Vagina (tissue), 2 donors: ENCODE measurements at places on chromosomes 3 and 15. TPM values are rescaled to one million over a fixed set of nuclear protein-coding genes. Genes with fewer than 3 reads are reported as not detected.
A peak's percentile ranks its signal among the peaks of the same experiment; 100 is the strongest.

DNA sequence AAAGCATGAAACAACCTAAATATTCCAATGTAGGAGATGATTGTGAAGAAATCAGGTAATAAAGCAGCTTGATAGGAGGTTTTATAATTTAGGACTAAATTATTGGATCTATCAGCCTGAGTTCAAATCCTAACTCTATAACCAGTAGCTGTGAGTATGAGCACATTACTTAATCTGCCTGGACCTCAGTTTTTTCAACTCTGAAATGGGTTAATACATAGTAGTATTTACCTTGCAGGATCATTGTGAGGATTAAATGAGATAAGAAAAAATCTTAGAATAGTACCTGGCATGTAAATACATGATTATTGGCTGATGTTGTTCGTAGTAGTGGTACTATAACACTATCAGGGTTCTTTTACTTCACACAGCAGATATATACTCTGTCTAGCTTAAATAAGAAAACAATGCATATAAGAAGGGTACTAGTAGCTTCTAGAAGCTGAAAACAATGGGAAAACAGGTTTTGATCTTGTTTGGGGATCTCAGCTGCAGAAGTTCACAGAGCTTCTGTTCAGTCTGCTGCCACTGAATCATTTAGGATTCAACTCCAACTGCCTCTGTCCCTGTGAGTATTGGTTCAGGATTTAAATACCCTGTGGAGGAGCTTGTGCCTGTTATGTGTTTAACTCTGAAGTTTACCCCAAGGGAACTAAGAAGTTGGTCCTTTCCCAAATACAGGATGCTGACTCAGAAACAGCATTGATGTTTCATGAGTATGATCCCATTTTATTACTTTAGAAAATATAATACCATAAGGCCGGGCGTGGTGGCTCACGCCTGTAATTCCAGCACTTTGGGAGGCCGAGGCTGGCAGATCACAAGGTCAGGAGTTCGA lies 34.2 kb downstream of the KAT2B start:
- H3K27ac ChIP-seq, result peak overlapping the region; percentile 5
- H3K4me3 ChIP-seq, result no peak overlapping the region
- no peaks in the 10 kb centered on the region for H3K27me3 ChIP-seq
- peaks cover 24% of the 10 kb centered on the region for H3K4me1 ChIP-seq

GRCh38 chr3:107942951-107943749 lies 147.7 kb downstream of the CD47 start:
- no peak overlapping the region for H3K4me3 ChIP-seq
- H3K27ac ChIP-seq, result no peak overlapping the region
- H3K4me1 ChIP-seq, result peaks cover 19% of the 10 kb centered on the region
- no peaks in the 10 kb centered on the region for H3K27me3 ChIP-seq
- no peaks in the 10 kb centered on the region for H3K36me3 ChIP-seq

GRCh38 chr3:195171093-195171873 lies 99.7 kb downstream of the XXYLT1 start:
- H3K36me3 ChIP-seq, result no peaks in the 10 kb centered on the region
- H3K4me1 ChIP-seq, result peaks cover 12% of the 10 kb centered on the region
- H3K4me3 ChIP-seq, result no peak overlapping the region
- no peak overlapping the region for H3K27ac ChIP-seq
- no peak for DNase-seq
- H3K27me3 ChIP-seq, result no peaks in the 10 kb centered on the region

The FGF7 gene
- 137 TPM for total RNA-seq

The ZBBX gene
- total RNA-seq, result not detected
